CD4-positive, alpha-beta memory T cell (primary cell): ENCODE measurements at places on chromosomes 6 and 20.

GRCh38 chr20:48080583-48080982 lies 295.3 kb upstream of the SULF2 start:
- no peak for DNase-seq

GRCh38 chr6:144155529-144155928 lies 5.2 kb downstream of the STX11 start:
- no peak for DNase-seq

- no peak for DNase-seq
Measured at GRCh38 chr6:38273325-38273724, 366.4 kb downstream of the BTBD9 start.

GRCh38 chr6:16320533-16321340 lies 82.3 kb downstream of the GMPR start:
- DNase-seq, result no peak

GRCh38 chr20:47749339-47749738 lies 35.9 kb downstream of the SULF2 start:
- DNase-seq, result no peak

GRCh38 chr20:21944227-21944626 lies 238.8 kb downstream of the PAX1 start:
- no peak for DNase-seq

GRCh38 chr20:52905241-52905994 lies 66.7 kb upstream of the TSHZ2 start:
- DNase-seq, result no peak

- no peak for DNase-seq
Measured at GRCh38 chr6:81575442-81575841, 177.0 kb downstream of the TENT5A start.

GRCh38 chr20:32742322-32743236 lies 688 bp downstream of the COMMD7 start:
- no peak for DNase-seq

DNA sequence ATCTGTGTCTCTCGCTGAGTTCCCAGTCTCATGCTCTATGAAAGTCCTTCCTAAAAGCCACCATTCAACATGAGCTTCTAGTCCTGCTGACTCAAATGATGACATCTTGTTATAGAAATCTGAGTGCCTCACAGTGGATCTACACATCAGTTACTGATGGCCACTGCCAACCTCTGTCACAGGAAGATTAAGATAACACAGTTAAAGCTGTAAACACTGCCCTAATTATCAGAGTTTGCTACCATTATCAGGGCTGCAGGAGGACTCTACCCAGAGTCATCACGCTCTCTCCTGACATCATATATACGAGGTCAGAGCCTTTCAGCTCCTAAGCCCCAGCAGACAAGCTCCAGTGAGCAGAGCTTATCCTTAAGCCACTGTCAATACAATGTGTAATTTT lies 63.2 kb downstream of the HIVEP2 start:
- DNase-seq, result no peak

- DNase-seq, result no peak
Measured at GRCh38 chr20:51365670-51366069, 176.8 kb downstream of the NFATC2 start.

DNA sequence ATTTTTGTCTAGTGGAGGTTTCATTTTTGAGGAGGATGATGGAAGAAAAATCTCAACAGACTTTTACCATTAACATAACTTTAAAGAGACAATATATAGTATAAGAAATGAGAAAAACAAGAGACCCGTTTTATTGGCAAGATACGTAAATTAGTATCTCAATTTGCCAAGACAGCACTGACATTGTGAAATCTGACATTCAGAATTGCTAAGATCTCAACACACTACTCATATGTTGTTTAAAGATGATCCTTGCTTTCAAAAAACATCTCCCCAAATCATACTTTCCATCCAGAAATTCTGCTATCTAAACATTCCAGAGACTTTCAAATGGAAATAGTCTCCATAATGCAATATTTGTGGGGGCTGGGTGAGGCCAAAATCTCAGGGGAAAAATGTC lies 220.9 kb upstream of the CEP162 start:
- DNase-seq, result no peak

DNA sequence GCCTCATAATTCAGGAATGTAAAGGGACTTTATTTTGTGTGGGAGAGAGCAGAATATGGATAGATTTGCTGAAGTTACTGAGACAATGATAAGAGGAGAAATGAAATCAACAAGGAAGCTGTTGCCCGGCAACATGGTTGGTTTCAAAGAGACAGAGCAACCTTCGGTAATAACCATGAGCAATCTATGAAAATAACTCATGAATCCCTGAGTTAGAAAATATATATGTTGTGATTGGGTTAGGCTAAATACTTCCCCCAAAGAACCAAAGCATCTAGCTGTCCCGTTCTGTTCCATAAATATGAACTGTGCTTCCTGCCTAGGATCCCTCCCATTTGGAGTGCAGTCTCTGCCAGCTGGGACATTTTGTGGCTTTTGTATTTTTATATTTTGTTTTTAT lies 23.1 kb downstream of the SERPINB1 start:
- no peak for DNase-seq

DNA sequence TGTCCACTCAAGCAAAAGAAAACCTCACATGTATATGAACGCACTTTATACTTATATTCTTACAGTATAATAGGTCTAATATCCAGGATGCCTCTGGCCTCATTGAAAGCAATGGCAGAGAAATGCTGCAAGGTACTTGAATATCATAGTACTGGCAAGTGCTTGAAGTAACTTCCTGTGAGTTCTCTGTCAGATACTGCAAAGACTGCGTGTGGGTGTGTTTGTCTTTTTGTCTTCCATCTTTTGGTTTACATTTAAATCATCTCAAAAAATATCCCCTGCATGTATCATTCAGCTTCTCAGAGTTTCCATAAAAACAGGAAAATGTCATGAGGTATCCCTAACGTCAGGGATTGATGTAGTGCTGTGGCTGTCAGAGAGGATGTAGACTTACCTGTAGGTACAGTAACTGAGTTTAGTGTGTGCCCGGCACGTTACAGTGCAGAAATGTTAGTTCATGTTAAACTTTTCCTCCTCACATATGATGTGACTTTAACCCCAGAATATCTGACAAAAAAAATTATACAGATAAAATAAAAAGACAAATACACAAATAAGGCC lies 184.3 kb downstream of the DST start:
- no peak for DNase-seq

- DNase-seq, result no peak
Measured at GRCh38 chr6:41191569-41191968, 9.4 kb downstream of the TREML2 start.

DNA sequence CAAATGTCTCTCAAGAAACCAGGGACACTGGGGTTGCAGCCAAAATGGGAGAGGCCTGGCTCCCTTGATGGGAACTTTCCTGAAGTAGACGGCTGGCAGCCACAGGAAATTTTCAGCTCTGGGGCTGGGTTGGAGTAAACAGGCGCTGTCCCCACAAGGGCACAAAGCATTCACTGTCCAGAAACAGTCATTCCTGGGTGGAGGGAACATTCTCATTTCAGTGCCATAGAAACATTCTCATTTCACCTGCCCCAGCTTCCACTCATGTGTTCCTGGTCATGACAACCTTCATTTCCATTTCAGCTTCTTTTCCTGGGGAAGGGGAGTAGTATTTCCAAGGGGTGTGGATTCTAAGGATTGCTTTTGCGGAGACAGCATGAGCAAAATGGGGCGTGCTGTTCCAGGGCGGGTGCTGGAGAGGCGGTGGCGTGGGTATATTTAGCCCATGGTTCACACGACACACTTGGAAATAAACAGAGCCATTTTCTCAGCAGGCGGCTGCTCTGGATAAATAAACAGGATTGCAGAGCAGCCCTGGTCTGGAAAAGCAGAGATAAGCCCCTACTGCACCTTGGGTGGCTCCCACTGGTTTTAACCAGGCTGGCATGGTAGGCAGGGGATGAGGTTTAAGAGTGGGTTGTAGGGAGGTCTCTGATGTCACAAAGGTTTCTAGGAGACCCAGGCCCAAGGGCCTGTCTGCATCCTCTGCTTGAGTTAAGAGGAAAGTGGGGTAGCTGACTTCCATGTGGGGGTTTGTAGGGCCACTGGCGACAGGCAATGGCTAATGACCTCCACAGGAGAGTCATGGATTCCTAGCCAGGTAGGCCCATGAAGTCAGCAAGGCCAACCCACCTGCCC lies 32.9 kb downstream of the COX4I2 start:
- no peak for DNase-seq

GRCh38 chr6:38571721-38572120 lies 68.0 kb downstream of the BTBD9 start:
- DNase-seq, result no peak

- no peak for DNase-seq
Measured at GRCh38 chr6:168192195-168192900, 113.3 kb upstream of the FRMD1 start.

- DNase-seq, result no peak
Measured at GRCh38 chr6:156427345-156427744, 349.8 kb upstream of the ARID1B start.

- no peak for DNase-seq
Measured at GRCh38 chr6:47917202-47917601, 135.4 kb downstream of the OPN5 start.

- DNase-seq, result no peak
Measured at GRCh38 chr20:50550531-50550930, 40.3 kb downstream of the PTPN1 start.

DNA sequence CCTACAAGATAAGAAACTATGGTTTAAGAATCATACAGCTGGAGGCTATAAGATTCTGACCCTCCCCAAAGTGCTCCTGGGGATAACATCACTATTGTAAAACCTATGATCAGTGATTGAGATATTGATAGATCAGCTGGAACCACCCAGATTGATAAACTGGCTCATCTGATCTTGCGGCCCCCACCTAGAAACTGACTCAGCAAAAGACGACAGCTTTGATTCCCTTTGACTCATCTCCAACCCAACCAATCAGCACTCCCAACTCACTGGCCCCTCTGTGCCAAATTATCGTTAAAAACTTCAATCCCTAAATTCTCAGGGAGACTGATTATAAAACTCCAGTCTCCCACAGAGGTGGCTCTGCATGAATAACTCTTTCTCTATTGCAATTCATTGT lies 106.4 kb downstream of the SCP2D1 start:
- no peak for DNase-seq

- DNase-seq, result no peak
Measured at GRCh38 chr6:43383021-43383667, 13.7 kb upstream of the ZNF318 start.

GRCh38 chr6:143689852-143690251 lies 12.1 kb downstream of the PHACTR2 start:
- no peak for DNase-seq

DNA sequence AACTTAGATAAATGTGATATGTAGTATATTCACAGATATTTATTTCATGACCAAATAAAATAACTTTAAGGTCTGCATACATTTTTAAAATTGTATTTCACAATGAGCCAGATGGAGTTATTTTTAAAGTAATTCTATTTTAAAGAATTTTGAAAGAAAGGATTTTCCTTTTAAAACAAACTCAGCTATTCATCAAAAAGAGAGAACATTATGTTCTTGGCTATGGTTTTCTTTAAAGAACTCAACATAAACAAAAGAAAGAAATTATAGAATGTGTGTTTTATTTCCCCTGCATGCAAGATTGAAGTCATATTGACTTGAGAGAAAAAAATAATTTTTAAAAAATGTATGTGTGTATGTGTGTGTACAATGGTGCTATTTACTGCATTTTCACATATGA lies 1023.6 kb upstream of the CITED2 start:
- no peak for DNase-seq
